ENCODE measurements at places on chromosomes 5 and 9. TPM values are rescaled to one million over a fixed set of nuclear protein-coding genes. Genes with fewer than 3 reads are reported as not detected.

- DNase-seq: no peak
These were observed 14.7 kb downstream of the TRAF2 start for GRCh38 chr9:136900988-136901515.

- DNase-seq: no peak
These were observed 15.6 kb upstream of the TPM2 start for GRCh38 chr9:35705372-35705771.

GRCh38 chr9:37706290-37706689 is 47.3 kb upstream of the TRMT10B start:
- DNase-seq: no peak

- DNase-seq: no peak
These were observed 99.4 kb downstream of the OXCT1 start for GRCh38 chr5:41770799-41771198.

DNA sequence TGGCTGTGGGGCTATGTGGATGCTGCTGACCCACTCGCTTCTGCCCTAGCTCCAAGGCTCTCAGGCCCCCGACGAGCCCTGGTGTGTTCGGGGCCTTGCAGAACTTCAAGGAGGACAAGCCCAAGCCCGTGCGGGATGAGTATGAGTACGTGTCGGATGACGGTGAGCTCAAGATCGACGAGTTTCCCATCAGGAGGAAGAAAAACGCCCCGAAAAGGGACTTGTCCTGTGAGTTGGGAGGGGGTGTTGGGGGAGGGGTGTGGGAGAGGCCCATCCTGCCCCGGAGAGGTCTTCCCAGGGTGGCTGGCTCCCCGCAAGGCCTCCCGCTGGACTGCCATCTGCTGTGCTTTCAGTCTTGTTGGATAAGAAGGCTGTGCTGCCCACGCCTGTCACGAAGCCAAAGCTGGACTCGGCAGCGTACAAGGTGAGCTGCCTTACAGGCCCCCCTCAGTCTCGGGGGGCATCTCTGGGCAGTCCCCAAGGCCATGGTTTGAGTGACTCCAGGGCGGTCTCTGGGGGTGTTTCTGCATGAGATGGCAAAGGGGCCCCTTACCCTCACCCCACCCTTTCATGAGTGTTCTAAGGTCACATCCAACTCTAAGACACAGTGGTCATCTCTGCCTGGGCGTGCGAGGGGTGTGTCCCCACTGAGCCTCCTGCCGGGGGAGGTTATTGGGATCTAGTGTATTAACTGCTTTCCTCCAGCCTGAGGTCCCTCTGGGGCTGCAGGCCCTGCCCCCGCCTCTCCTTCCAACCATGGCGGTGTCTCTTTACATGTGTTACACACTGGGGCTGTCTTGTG is 89.5 kb downstream of the PHF2 start:
- peak; percentile 50 for DNase-seq

DNA sequence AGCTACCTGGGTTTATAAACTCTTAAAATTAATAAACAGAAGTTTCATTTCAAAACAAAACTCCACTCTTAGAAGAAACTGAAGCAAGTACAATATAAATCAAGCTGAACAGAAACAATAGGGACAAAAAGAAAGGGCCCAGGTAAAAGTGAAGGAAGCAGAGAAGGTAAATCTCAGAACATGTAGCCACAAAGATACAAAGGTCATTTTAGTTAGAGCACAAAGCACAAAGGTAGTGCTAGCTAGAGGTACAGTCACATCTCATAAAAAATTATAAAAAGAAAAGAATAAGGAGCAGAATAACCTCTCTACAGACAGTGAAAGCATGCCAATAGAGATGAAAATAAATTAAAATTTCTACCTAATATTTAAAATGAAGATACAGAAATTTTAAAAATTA is 90.4 kb upstream of the C5orf63 start:
- no peak for DNase-seq

Gene ZDHHC12
- 7.4 TPM for total RNA-seq

- peak; percentile 72 for DNase-seq
These were observed 14.3 kb upstream of the MGAT1 start for GRCh38 chr5:180816608-180817534.

DNA sequence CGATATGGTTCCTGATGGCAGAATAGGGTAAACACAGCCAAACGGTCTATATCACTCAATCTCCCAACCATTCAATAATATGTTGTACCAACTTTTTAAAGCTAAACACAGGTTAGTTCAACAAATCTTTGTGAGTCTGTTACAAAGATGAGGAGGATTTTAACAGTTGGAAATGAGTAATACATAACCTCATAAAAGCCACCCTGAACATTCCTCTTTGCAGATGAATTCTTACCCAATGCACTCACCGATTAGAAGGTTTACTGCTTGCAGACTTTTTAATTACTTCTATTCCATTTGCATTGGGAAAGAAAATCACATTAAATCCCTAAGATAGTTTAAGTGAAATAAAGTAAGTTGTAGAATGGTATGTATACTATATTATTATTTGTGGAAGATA is 23.3 kb upstream of the TRMT10B start:
- DNase-seq: no peak

DNA sequence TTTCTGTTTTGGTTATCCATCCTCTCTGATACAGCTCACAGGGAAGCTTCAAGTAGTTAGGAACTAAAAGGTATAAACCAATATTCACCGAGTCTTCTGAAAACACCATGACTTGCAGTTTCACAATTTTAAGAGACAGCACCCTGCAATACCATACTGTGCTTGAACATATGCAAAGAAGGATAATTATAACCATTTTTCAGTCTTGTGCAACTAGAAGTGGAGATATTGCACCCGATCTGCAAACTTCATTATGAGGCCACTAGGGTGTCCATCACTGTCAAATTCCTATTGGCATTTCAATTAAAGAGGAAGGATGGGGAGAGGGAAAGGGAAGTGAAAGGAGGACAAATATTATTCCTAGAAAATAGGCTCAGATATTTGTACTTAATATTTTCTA is 32.4 kb upstream of the CEP120 start:
- DNase-seq: no peak

Gene CER1
- not detected for total RNA-seq

GRCh38 chr5:6583049-6583880 is 49.6 kb downstream of the NSUN2 start:
- DNase-seq: no peak

GRCh38 chr9:9552665-9553064 is 1060.1 kb downstream of the PTPRD start:
- DNase-seq: no peak

DNA sequence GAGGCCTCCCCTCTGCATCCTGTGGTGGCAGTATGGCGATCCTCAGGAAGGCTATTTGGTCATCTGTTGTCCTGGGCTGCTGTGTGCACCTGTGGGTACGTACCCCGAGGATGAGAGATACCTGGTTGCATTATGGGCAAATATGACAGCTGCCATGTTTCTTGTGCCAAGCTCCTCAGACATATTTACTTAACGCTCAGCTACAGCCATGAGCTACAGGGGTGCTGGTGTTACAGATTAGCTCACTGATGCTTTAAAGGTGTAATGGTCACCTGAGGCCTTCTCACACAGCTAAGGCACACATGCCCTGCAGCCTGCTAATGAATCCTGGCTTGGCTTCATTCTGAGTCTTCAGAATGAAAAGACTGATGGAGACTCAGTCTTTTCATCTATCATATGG is 12.0 kb downstream of the NDST1 start:
- DNase-seq: no peak

GRCh38 chr9:31185831-31186230 is 1198.6 kb upstream of the ACO1 start:
- DNase-seq: no peak

GRCh38 chr9:123225995-123226394 is 42.4 kb downstream of the STRBP start:
- DNase-seq: no peak

GRCh38 chr5:180600554-180601041 is 9.3 kb upstream of the SCGB3A1 start:
- no peak for DNase-seq

DNA sequence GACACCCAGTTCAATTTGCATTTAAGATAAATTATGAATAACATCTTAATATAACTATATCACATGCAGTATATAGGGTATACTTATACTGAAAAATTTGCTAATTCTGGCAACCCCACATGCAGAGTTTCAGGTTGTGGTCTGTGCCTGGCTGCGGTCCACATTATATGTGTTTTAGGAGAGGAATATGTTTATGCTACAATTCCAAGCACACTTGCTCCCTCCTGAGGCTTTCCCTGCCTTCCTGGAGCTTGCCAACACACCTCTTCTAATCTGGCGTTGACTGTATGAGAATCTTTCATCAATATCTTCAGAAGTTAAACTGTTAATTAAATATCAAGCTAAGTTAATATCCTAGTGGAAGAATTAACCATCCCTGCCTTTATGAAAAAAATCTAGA is 45.2 kb downstream of the SEMA5A start:
- DNase-seq: no peak

DNA sequence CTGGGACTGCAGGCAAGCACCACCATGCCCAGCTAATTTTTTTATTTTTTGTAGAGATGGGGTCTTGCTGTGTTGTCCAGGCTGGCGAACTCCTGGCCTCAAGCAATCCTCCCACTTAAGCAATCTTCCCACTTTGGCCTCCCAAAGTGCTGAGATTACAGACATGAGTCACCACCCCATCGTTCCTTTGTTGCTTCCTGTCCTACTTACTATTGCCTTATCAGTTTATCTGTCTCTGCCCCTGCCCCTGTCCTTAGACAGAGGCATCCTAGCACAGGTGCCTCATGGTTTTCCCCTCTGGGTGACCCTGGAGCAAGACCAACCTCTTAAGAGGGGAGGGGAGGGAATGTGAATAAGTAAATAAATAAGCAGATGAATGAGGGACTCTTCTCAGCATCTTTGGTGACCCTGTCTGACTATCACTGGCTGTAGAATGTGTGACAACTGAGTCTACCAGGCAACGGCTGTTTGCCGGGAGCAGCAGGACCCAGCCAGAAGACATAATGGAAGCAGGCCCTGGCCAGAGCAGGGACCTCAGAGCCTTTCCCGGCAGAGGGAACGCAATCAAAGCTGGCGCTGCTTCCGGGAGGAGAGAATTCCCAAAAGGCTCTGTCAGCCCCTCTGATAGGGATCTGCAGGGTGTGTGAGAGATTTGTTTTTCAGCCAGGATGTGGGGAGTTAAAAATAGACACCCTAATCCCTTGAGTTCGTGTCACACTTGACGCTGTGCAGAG is 43.8 kb upstream of the DAB2IP start:
- DNase-seq: no peak

Gene RGS14
- total RNA-seq: 9.3 TPM

DNA sequence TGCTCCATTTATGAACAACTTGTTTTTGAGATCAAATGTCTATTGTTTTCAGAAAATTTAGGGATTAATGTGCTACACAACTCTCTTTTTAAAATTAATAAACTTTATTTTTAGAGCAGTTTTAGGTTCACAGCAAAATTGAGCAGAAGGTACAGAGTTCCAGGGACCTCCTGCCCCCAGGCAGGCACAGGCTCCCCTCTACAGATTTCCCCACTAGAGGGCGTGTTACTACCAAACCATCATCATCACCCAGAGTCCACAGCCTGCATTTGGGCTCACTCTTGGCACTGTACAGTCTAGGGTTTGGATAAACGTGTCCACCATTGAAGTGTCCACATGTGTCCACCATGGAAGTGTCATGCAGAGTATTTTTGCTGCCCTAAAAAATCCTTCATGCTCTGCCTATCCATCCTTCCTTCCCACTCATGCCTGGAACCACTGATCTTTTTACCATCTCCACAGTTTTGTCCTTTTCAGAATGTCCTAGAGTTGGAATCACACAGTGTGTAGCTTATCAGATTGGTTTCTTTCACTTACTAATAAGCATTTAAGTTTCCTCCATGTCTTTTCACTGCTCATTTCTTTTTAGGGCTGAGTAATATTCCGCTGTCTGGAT is 61.7 kb downstream of the MRPL36 start:
- DNase-seq: no peak

DNA sequence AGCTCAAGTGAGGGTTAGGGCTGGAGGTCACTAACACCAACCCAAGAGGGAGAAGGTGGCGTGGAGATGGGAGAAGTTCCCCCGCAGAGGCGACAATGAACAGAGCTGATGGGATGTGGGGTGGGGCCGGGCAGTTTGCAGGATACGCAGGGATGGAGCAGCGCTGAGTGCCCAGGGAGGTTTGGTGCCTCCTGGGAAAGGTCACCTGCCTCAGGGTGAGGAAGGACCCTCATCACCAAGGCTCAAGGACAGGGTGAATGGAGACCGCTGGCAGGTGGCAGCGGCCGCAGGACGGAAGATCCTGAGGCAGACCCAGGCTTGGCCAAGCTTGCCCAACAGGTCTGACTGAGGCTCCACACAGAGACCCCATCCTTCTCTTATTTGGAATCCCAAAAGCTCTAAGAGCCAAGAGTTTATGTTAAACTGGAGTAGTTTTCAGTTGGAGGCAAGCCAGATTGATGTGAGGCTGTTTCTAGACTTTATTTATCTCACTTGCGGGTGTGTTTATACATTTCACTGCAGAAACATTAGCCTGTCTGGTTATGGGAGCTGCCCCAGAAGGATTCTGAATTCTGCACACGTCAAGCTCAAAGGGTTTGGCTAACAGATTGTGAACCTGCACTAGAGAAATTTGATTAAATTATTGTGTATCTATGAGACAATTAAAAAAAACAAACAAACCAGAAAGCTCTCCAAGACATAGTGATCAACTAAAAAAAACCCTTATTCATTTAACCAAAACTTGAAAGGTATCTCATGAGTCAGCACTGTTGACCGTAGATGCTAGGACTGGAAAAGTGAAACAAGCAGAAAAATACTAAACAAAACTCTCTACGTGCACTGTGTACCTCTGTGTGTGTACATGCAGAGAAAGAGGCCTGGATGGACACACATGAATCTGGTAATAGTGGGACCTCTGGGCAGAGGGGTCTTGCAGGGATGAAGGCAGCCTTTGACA is 146.2 kb upstream of the PHYKPL start:
- no peak for DNase-seq

DNA sequence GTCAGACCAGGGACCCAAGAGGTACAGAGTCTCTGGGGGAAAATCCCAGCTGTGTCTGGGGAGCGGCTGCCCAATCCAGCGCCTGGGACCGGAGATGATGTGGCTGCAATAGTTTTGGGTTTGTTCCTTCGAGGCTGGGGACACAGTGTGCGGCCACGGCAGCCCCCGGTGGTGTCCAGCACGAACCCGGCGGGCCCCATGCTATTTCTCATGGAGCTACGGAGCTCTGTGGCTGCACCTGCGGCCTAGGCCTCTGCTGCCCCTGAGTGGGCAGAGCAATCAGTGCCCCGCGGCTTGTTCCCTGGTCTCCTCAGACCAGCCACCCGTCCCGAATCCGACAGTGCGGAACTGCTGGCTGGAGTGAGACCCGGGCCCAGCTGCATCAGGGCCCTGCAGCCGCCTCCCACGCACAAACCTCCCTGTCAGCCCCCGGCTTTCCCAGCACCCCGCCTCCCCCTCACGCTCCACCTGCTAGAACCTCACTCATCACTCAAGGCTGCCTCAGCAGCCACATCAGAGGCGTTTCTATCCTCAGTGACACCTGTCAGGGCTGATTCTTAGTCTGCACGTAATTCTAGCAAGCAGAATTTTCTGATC is 29.0 kb downstream of the SARDH start:
- DNase-seq: no peak

- DNase-seq: no peak
These were observed 171.4 kb downstream of the TLE1 start for GRCh38 chr9:81517954-81518353.

All from sciatic nerve (tissue), 2 donors.